ENCODE measurements at places on chromosomes 11 and 22.

DNA sequence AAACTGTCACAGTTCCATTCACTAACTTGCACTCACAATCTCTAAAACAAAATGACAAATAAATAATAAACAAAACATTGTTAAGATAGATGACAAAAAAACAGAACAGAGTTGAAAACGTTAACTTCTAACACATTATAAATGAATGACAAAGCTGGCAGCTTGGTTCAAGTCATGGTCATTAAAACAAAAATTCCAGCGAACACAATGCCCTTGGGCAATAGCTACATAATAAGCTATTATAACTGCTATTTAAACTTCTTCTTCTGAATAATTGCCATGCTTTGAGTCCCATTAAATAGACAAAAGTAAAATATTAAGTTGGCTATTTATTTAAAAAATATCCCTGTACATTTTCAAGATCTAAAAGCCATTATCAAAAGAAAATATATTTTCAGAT, 54.7 kb downstream of the PICALM start:
- DNase-seq, result no peak

- no peak for DNase-seq
Observed at GRCh38 chr11:2139621-2140337, 590 bp upstream of the IGF2 start.

GRCh38 chr11:45678976-45679375, 13.6 kb upstream of the CHST1 start:
- DNase-seq, result no peak

- no peak for DNase-seq
Observed at GRCh38 chr11:27837895-27838563, 137.8 kb upstream of the BDNF start.

- no peak for DNase-seq
Observed at GRCh38 chr22:35368386-35368785, 12.5 kb upstream of the HMOX1 start.

GRCh38 chr11:79201677-79202347, 239.0 kb downstream of the TENM4 start:
- DNase-seq, result no peak

DNA sequence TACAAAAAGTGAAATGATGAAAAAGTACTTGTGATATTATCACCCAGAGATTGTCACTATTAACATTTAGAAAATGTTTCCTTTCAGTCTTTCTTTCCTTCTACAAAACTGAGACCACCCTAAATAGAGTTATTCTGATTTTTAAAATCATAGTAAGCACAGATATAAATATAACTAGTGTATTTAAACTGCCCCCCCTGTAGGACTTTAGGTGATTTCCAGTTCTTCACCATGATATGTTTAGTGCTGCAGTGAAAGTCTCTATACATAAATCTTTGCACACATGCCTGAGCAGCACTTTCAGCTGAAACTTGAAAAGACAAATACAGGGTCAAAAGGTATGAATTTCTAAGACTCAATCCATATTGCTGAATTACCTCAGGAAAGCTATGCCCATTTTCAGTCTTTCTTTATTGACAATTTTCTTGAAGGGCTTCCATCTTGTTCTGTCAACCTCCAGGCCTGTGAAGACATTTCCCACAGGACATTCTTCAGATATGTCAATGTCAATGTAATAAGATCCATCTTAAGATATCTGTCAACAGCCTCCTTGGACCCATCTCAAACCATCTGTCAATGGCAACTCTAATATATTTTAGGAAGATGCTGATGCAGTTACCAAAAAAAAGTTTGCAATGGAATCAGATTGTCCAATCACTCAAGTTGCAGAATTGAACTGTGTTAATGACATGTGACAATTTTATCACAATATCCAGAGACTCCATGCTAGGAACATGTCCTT, 30.8 kb upstream of the LDLRAD3 start:
- DNase-seq, result no peak

- no peak for DNase-seq
Observed at GRCh38 chr11:15629690-15630321, 515.1 kb downstream of the INSC start.

GRCh38 chr11:16337421-16338213, 18.7 kb downstream of the SOX6 start:
- DNase-seq, result no peak

DNA sequence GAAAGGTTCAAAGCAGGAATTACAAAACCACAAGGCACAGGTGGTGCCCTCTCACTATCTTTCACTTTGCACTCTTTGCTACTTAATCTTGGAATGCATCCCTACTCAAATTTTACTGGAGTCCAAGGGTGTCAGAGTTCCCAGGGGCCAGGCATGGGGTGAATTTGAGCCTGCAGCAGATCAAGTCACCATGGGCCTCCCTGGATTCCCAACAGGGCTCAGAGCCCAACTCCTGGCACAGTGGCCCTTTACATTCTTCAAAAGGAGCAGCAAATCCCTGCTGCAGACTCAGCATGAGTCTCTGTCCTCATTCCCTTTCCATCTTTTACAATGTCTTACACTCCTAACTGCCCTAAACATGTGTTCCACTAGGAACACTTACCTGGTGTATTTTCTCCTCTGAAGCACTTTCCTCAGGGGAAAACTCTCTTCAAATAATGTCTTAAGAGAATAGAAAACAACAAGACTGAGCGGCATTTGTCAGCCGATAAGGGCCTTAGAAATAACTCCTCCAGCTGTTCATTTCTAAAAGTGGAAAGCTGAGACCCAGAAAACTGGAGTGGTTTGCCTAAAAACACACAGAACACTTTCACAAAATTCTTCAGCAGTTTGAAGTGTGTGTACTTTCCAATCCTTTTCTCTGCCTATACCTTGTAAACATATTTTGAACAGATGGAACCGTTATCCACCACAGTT, 596.0 kb downstream of the INSC start:
- DNase-seq, result no peak

DNA sequence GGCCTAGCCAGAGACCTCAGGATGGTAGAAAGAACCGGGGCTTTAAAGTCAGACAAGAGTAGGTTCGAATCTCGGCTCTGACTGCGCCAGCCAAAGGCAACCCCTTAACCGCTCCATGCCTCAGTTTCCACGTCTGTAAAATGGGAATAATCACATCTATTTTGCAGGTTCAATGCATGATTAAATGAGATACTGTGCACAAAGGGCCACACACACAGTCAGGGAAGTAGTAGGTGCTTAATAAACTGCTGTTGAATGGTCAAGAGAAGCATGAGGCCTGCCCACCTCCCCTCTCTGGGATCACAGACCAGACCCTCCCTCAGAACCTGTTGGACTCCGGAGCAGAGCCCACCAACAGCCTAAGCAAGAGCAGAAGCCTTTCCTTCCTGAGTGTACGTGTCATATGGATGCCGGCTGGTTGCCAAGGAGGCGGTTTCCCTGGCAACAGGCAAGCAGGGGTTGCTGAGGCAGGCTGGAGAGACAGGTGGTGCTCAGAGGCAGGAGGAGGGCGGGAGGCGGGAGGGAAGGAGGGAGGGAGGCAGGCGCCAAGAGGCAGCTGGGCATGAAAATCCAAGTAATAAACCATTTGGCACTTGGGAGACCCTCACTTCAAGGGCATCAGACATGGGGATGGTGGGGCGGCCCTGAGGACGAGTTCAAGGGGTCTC, 43.9 kb downstream of the NFAM1 start:
- no peak for DNase-seq

- no peak for DNase-seq
Observed at GRCh38 chr11:73547706-73548595, 50.0 kb downstream of the FAM168A start.

GRCh38 chr11:31240340-31240904, 129.1 kb downstream of the DCDC1 start:
- peak; percentile 23 for DNase-seq

DNA sequence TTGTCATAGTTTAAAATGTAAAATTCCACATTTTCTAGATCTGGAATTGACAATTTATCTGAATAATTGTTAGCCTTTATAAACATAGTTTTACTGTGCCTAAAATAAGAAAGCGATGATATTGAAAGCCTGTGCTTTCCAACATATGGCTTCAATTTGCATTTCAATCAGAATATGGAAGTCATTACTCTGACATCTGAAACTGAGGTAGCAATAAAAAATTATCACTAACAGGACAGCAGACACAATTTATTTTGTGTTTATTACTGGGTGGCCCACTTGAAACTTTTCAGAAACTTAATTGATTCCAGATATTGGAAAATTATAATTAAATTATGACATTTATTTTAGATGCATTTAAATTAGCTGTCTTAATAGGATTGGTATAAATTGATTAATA, 78.5 kb downstream of the TMEM135 start:
- DNase-seq, result no peak

DNA sequence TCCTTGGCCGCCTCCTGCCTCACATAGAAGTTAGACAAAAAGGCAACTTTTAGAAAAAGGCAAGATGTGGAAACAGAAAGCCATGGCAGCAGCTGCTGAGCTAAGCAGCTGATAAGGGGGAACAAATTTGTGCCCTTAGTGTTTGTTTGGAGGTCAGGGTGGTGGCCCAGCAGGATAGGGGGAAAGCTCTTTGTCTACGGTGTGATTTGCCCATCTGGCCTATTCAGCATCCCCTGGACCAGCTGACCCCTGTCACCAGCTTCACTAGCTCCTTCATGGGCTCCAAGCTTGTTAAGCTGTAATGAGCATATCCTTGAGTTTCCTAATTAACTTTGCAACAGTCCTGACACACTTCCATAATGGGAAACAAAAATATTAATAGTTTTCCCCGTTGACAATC, 5.9 kb upstream of the ME3 start:
- no peak for DNase-seq

DNA sequence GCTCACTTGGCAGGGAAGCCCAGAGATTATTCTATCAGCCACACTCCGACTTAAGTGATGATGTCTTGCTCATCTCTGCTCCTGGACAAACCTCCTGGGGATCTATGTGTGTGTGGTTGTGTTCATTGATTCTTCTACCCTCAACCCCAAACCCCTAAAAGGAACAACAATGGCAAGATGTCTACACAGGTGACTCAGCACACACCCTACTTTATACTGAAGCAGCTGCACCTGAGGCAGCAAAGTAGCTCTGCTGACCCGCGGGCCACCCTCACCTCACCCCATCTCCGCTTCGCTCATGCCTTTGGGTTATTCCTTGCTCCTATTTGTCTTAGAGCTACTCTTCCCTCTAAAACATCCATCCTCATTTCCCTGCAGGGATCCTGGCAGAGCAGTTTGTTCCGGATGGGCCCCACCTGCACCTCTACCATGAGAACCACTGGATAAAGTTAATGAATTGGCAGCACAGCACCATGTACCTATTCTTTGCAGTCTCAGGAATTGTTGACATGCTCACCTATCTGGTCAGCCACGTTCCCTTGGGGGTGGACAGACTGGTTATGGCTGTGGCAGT, 38.7 kb downstream of the TMEM45B start:
- no peak for DNase-seq

DNA sequence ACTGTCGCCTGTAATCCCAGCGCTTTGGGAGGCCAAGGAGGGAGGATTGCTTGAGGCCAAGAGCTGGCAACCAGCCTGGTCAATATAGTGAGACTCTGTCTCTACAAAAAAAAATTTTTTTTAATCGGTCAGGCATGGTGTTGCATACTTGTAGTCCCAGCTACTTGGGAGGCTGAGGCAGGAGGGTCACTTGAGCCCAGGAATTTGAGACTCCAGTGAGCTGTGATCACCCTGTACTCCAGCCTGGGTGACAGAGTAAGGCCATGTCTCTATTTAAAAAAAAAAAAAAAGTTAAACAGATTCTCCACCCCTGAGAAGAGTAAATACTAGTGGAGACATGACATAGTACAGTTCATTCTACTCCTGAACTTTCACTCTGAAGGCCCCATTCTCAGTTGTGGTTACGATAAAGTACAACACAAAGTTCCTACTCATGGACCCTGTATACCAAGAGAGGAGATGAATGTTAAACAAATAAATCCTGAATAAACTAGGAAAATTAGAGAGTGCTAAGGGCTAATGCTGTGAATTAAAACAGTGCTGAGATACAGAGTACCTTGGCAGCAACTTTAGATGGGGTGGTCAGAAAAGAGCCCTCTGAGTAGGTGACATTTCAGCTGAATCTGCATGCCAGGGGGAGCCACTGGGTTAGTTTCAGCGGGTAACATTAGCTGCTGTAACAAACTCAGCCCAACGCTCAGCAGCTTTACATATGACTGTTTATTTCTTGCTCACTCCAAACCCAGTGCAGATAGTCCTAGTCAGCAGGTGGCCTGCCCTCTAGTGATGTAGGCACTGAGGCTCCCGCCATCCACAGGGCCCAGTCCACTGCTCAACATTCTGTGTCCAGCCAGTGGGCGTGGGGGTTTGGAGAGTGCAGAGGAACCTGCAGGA, 75.1 kb downstream of the DBX1 start:
- DNase-seq, result no peak

- DNase-seq, result no peak
Observed at GRCh38 chr11:43942662-43943371, 380 bp downstream of the C11orf96 start.

DNA sequence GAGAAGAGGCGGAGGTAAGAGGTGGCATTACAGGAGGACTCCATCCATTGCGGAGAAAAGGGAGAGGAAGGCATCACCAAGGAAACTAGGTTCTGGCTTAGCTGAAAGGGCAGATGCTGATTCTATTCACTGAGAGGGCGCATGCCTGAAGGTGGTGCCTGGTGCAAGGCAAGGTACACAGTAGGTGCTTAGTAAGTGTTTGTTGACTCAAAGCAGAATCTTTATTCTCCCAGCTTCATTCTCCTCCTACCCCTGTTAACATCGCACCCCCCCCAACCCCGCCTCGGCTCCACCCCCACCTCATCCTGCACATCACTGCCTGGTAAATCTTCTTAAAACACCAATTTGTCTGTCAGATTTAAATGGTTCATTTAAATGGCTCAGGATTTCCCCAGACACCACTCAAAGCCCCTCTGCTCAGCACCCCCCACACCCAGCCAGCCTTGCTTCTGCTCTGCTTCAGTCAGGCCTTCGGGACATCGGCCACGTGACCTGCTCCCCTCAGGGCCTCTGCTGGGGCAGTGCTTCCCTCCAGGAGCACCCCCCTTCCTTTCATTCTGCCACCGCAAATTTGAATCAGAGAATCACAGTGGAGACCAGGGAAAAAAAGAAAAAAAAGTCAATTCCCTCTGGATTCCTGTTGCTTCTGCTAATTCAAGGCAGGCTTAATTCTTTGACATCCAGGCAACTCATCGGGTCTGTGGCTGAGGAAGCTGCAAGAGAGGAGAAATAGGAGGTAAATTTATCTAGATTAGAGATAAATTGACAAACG, 17.8 kb upstream of the RCN1 start:
- DNase-seq, result no peak

DNA sequence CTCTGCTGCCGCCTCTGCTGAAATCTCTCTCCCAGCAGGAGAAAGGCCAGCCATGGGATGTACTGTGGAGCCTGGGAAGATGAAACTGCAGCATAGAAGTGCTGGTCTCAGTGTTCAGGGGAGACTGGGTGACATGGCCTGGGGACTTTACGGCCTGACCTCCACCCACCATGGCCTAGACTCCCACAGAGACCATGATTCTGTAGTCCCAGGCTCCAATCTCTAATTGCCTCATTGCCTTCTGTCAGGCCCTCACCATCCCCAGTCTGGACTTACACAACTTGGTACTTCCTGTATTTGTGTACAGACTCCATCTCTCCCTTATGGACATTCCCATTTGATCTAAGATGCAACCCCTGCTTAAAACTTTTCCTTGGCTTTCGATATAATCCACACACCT, 43.1 kb downstream of the TRAF6 start:
- DNase-seq, result no peak
